ENCODE measurements at places on chromosomes 7 and 10.

DNA sequence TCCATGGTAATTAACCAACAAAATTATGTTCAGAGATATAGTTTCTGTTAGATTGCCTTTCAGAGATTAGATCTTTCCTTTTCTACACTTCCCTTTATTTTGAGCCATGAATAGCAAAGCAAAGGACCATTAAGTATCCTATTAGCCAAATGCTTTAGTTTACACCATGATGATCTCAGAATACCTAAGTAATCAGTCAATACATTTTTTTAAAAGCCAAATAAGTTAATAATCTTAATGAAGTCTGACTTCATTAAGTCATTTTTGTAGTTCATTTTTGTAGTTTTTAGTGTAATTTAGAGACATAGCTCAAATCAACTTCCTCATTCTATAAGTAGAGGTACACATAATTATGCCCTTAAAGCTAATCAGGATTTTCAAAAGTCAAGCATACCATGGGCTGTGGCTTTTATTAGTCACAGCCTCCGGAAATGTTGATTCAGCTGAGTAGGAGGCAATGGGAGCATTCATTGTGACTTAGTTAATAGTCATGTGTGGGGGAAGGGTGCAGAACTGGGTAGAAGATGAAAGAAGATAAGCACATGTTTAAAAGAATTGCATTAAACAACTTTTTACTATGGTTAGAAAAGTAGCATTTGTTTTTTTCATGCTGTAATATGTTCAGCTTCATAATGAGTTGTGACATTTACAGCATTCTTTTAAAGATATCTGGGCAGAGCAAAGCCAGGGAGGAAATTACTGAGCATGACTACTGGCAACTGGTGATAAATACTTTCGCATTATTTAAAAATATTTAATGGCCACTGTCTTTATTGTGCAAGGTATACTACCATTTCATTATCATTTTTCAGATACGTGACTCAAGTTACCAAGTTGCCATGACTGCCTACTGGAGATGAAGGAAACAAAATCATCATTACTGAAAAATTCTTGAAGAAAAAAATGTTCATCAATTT is 57.3 kb upstream of the CCDC71L start:
- no peak for DNase-seq

DNA sequence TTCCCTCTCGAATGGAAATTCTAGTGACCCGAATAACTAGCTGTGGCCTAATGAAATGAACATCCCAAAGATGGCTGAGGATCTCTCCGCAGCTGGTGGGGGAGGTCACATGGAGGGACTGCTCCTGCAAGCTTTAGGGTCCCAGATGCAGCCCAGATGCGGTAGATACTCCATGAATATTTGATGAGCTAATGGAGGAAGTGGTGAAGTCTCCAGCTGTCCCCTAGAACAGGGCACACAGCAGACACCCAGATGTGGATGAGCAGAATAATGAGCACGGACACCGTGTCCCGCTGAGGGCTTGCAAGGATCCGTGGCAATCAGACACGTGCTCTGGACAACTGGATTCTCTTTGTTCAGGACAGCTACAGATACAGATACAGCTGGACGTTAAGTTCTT is 59.2 kb downstream of the DENND2A start:
- no peak for DNase-seq

DNA sequence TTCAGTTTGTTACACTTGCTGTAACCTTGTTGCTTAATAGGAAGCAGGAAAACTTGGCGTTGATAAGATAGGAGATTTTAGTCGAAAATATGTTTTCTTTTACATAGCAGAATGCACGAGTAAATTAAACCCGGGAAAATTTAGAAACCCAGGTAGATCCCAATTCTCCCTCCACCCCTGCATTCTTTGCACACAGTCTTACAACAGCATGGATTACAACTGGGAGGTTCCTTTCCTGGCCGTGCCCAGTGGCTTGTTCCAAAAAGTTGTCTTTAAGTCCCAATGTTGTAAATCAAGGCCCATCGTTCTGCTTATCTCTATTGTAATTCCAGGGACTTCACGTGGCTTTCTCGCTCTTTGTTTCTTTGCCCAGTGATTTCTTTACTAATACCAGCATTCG is 1.1 kb upstream of the DPY19L1 start:
- no peak for DNase-seq

- DNase-seq: no peak
Measured at GRCh38 chr10:12214763-12215218, 18.8 kb downstream of the CDC123 start.

DNA sequence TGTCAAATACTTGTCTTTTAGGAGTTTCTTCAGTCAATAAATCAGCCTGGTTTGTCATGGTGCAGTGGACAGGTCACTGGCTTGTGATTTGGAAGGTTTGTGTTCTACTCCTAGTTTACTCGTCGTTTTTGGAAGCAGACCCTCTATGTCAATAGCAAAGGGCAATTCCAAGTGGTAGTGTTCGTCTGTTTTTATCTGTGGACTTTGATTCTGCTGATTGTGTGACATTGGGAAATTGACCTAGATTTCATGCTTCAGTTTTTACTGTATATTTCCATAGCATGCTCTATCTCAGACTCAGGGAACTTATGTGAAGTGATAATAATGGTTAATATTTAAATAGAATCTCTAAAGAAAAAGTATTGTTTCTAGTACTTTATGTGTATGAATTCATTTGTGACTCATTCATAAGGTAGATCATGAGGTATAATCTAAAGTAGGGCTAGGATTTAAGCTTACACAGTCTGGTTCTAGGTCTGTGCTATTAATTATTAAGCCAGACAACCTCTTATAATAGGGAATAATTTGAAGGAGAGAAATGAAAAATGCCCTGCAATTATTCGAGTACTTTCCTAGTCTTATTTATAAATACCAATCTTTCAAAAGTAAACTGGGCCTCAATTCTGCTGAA is 198.1 kb downstream of the REEP3 start:
- no peak for DNase-seq

DNA sequence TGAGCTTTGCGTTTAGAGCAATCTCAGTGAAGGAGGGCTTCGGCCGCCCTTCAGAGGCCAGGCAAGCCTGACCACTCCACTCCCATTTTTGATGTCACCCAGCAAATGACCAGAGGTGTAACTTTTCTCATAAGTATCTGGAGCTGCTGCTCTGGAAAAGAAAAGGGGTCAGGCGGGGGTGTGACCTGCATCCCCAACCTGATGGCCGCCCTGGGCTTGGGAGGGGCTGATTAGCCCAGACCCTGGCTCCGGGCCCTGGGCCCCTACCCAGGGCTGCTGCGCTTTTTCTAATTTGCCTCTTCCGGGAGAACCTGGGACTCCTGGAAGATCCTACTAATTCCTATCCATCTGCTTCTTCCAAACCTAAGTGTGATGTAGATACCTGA is 9.6 kb upstream of the EBF3 start:
- no peak for DNase-seq

DNA sequence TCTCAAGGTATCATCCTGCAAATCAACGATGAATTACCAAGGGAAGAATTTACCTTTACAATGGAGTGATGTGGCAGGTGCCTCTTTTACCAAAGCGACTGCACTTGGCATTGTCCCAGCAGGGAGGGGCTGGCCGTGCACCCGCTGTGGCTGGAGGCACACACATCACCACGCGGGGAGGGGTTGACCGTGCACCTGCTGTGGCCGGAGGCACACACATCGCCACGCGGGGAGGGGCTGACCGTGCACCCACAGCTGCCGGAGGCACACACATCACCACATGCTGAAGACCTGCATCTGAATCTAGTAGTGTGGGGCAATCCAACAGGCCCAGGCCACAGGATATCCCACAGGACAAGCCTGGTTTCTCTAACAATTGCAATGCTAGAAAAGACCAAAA is 493.5 kb downstream of the DNAJB6 start:
- DNase-seq: no peak

DNA sequence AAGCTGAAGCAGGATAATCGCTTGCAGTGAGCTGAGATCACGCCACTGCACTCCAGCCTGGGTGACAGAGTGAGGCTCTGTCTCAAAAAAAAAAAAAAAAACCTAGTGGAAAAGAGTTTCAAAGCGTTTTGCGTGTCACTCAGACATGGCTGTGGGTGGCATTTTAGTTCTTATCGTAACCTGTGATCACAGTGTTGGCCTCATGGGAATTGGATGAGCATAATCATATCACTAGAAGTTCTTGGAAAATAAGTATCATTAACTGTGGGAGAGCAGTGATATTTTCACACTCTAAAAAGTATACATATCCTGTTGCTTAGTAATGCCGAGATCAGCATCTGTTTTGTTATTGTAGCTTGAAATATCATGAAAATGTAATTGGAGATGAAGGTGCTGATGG is 92.6 kb downstream of the CREM start:
- DNase-seq: no peak

GRCh38 chr10:110931769-110932381 is 12.5 kb downstream of the SHOC2 start:
- no peak for DNase-seq

DNA sequence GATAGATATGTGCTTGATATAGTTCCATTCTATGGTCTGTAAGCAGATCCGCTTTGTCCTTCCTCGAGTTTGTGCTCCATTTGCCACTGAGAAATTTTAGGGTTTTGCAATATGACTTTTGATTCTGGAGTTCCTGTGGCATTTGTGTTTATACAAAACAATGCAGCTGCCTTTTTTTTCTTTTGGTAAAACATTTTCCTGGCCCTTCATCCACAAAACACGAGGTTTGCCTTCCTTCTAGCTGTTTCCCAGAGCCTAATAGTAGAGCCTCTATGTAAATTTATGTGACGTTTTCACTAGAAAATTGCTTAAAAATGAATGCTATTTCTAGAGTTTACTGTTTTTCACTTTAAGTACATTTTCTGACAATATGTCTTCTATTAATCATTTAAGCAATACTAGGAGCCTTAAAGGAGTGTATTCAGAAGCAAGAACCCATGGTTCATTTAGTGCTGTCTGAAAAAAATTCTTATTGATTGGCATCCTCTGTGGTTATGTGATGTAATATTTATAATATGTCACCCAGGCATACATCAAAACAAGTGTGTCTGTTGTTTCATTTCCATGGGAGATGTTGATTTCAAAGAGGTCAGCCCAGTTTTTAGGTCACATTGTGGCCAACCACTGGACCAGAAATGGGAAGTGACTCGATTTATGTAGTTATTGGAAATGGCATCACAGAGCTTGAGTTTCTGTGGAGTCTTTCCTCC is 618.3 kb downstream of the LRMDA start:
- no peak for DNase-seq

- DNase-seq: no peak
Measured at GRCh38 chr7:54888067-54888733, 129.2 kb upstream of the SEC61G start.

- no peak for DNase-seq
Measured at GRCh38 chr7:80312139-80312661, 177.6 kb downstream of the GNAI1 start.

DNA sequence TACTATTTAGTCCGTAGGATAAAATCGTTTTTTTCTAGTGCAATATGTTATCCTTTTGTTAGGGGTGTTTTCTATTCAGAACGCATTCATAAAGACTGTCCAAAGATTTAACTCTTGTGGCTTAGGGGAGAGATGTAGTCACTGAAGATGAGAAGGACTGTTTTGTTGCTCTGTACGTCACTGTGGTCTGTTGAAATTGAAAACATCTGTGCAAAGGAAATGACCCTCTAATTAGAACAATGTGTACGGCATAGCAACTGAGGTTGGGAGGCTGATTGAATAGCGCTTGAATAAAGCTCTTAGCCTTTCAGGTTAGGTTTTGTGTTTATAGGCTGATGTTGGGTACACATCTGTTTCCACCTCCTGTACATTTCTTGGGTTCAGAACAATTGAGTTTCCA is 453.4 kb upstream of the AKR1E2 start:
- DNase-seq: no peak

DNA sequence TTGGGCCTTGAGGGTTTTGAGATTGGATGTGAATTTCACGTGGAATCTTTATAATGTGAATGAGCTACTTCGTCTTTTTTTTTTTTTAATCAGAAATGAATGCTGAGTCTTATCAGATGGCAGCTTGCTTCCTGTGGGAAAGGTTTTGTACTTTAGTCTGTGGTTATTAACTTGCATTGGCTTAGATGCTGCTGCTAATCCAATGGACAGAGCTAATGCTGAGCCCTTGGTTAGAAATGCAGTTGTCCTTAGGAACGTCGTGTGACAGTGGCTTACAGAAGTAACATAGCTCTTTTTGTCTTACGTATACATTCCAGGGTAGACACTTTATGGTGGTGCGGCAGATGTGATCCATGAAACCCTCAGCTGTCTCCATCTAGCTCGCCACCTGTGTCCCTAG is 32.8 kb downstream of the ADCY1 start:
- DNase-seq: no peak

GRCh38 chr7:99668541-99668940 is 11.3 kb downstream of the CYP3A5 start:
- no peak for DNase-seq

DNA sequence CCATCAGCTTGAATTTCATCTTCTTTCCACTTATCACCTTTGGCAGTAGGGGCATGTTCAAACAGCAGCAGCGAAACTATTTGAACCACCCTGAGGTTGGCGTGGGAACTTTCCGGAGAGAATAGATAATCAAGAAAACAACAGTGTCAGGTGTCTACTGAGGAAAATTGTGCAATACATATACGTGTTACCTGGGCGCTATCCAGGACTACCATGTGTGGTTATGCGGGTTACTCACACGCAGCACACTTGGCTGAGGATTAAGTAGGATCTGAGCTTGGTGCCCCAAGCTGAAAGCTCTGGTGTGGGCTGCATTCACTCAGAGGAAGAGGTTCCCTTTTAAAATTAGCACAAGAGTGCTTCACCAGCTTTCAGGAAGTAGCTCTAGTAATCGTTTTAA is 8.8 kb upstream of the ABI1 start:
- no peak for DNase-seq

- DNase-seq: peak; percentile 23
Measured at GRCh38 chr7:134750083-134751062, 29.1 kb upstream of the CALD1 start.

GRCh38 chr10:10869592-10869991 is 148.1 kb upstream of the CELF2 start:
- peak; percentile 22 for DNase-seq

- DNase-seq: no peak
Measured at GRCh38 chr7:138092486-138093028, 16.3 kb downstream of the AKR1D1 start.

GRCh38 chr10:80104066-80104926 is 25.8 kb downstream of the TMEM254 start:
- no peak for DNase-seq

DNA sequence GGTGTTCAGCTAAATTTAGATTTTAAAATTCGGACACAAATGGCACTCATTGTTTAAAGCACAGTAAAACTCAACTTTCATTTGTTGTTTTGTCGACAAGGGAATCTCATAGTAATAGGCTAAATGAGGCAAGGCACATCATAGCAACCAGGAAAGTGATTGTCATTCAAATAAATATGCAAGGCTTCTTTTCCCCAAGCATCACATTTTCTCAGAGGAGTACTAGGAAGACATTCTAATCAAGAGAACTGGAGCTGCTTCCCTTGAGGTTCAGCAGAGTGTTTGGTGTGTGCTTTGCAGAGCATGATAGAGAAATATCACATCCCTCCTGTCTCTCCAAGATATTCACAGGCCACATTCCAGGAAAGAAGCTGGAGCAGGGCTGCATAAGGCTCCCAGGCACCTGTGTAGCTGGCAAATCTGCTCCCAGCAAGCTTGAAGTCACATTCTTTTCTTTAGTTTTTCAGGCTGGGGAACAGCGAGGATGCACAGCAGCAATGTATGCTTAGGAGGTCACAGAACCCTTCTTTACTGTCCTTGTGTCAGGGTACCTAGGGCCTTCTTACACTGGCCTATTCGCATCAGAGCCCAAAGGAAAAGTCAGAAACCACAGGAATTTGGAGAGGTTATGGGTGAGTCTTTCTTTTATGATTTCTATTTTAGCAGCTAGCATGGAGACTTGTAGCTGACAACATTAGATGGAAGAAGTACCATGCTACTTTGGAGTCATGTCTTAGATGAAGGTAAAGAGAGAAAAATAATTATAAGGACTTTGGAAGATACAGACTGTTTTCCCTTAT is 95.9 kb upstream of the HDAC9 start:
- DNase-seq: no peak
